ENCODE measurements at places on chromosomes 5 and 9.

DNA sequence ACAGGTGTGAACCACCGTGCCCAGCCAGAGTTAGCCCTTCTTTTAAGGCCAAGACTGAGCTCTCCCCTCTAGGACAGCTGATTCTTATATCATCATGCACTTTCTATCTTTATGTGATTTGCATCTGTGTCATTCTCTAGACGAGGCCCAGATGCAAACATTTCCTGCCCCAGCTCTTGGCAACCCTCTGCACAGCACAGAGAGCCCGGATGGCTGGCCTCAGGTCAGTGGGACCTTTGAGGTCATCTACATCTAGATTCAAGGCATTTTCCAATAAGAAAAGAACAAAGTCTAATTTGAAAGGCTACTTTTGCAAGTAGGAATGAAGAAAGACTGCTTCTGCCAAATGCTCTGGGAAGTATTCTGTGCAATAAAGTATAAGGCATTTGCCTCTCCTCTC is 109.0 kb upstream of the DAB2 start:
- DNase-seq, result no peak

GRCh38 chr5:68838157-68838718 is 255.6 kb upstream of the SLC30A5 start:
- DNase-seq, result no peak

DNA sequence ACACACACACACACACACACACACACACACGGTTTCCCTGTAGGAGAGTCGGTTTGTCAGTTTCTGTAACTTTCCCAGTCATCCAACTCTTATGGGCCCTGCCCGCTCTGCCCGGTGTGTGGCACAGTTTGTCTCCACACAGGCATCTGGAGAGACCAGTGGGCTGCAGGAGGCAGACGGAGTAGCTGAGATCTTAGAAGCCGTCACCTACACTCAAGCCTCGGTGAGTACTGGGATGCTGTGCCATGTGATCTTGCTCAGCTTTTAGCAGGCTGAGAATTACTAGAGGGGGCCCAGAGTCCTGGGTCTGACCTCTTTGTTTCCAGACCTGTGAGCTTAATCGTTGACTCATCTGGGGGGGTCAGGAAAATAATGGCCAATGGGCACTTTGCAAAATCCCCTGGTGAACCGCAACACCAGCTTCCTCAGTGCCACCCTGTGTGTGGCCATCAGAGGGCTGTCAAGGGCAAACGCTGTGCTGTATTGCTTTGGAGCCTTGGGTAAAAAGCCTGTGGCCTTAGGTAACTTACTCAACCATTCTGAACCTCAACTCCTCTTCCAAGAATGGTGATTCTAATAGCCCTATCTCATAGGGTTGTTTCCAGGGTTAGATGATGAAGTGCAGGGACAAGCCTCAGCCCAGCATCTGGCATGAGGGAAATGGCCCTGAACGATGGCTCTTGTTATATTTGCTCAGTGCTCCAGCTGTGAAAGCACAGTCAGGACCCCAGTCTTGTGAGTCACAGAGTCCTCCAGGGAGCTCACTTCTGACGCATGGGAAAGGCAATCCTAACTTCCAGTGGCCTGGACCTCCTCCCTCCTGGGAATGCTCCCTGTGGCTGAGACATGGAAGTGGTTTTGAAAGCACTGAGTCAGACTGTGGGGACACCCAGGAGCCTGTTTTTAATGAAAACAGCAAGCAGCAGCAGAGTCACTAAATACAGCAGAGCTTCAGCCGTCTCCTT is 45.6 kb downstream of the COL15A1 start:
- DNase-seq, result peak; percentile 99

DNA sequence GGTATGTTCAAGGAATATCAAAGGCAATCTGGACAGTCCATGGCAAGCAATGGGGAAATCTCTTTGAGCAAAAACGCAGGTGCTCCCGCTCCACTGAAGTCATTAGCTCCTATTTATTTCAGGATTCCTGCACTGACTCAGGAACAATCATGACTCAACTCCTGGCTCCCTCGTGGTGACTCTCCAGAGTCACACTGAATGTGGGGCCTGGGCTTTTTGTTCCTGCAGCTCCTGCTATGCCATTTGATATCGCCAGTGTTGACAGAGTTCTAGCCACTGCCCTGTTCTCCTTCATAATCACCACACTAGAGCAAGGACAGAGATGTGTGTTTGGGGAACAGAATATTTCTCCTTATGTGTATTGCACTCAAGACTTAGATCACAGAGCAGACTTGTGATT is 187.2 kb upstream of the ZNF462 start:
- DNase-seq, result no peak
